ENCODE measurements at places on chromosomes 4 and X. TPM values are rescaled to one million over a fixed set of nuclear protein-coding genes. Genes with fewer than 3 reads are reported as not detected.

SLC7A11 gene
- 1.3 TPM for total RNA-seq

STEEP1 gene
- 43.4 TPM for total RNA-seq

FRMPD4 gene
- 1.3 TPM for total RNA-seq

NFXL1 gene
- 35.3 TPM for total RNA-seq

SMR3B gene
- total RNA-seq, result 4.8 TPM

MAGEA11 gene
- total RNA-seq, result 6.8 TPM

BMPR1B gene
- 9.1 TPM for total RNA-seq

SSX4 gene
- total RNA-seq, result 3.8 TPM

RAB9B gene
- total RNA-seq, result 2.6 TPM

FGF13 gene
- total RNA-seq, result 6.3 TPM

ADH7 gene
- not detected for total RNA-seq

DIPK2B gene
- 5.8 TPM for total RNA-seq

CXCL11 gene
- 0.55 TPM for total RNA-seq

UCP1 gene
- 0.79 TPM for total RNA-seq

CTAG1A gene
- total RNA-seq, result 14.7 TPM

SYTL4 gene
- 51.4 TPM for total RNA-seq

TGIF2LX gene
- total RNA-seq, result 16.1 TPM

USP17L29 gene
- not detected for total RNA-seq

MANBA gene
- total RNA-seq, result 22.7 TPM

SMIM14 gene
- 32.0 TPM for total RNA-seq

CFI gene
- total RNA-seq, result 4.3 TPM

WDR44 gene
- 25.0 TPM for total RNA-seq

ADGRG4 gene
- total RNA-seq, result 0.50 TPM

SORCS2 gene
- total RNA-seq, result 2.9 TPM

TMPRSS11E gene
- total RNA-seq, result 0.71 TPM

TBL1X gene
- 48.1 TPM for total RNA-seq

CDKL2 gene
- 11.9 TPM for total RNA-seq

TMPRSS11B gene
- not detected for total RNA-seq

FRG2 gene
- total RNA-seq, result not detected

VCX2 gene
- total RNA-seq, result 32.2 TPM

GYPE gene
- not detected for total RNA-seq

SLITRK4 gene
- total RNA-seq, result 1.8 TPM

GPR50 gene
- total RNA-seq, result 0.24 TPM

HS3ST1 gene
- 4.3 TPM for total RNA-seq

TEX13B gene
- 0.81 TPM for total RNA-seq

ENPEP gene
- 1.7 TPM for total RNA-seq

NEK1 gene
- total RNA-seq, result 27.9 TPM

Measured in testis (tissue), 5 donors.